Caco-2 (cell line): ENCODE measurements at places on chromosomes 1 and 21. TPM values are rescaled to one million over a fixed set of nuclear protein-coding genes. Genes with fewer than 3 reads are reported as not detected.

- peak overlapping the region; percentile 67 for H3K27ac ChIP-seq
- H3K27me3 ChIP-seq: no peaks in the 10 kb centered on the region
- H3K4me1 ChIP-seq: peaks cover 15% of the 10 kb centered on the region
- DNase-seq: peak; percentile 42
- H3K36me3 ChIP-seq: no peaks in the 10 kb centered on the region
- no peak overlapping the region for H3K4me3 ChIP-seq
These were observed 10.7 kb downstream of the FOXO6 start for GRCh38 chr1:41371630-41372599.

DNA sequence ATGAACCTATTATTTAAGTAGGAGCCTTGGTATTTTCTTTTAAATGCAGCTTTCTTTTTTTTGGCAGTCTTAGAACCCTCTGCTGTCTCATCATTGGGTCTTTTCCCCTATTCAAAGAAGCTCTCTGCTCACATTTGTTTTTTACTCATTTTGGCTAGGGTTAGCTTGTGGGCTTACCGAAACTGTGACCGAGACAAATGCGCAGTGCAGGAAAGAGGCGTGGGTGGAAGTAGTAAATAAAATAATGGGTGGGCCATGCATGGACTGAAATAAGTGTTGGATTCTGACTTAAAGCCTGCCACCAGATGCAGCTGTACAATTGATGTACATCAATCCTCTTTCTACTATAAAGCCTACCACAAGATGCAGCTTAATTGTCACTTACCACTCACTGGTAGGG lies 14.7 kb downstream of the XPR1 start:
- H3K27ac ChIP-seq: no peak overlapping the region
- DNase-seq: no peak
- no peaks in the 10 kb centered on the region for H3K36me3 ChIP-seq

DNA sequence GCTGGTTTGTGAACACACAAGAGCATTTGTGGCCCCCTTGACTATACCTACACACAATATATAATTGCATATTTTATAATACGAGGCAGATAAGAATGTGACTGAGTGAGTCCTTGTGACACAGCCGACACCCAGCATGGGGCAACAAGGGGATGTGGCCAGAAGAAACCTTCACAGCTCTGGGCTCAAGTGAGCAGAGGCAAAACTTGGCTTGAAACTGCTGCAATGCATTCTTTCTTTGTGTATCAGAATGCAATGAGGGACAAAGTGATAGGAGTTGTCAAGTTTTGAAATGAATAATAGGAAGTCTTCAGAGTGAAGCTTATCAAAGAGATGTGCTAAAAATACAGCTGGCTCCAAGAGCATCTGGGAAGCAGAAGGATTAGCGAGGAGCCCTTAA lies 124.0 kb upstream of the C8B start:
- H3K27me3 ChIP-seq: no peaks in the 10 kb centered on the region
- no peak for DNase-seq

The SELP gene
- not detected in 2 replicates for total RNA-seq

DNA sequence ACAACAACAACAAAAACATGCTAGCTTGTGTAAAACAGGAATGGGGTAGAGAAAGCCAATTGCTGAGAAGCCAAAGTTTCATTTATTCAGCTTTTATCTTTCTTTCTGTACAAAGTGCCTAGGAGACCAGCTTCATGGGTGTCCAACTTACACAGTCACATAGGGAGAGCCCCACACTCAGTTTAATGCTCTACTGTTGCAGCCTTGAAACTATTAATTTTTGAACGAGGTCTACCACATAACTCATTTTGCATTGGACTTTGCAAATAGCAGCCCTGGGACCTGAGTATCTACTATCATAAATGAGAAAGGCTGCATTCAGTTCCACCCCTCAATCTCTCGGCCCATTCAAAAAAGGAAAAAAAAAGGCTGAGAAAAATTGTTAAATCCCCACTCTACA lies 98.8 kb downstream of the ZNF644 start:
- no peaks in the 10 kb centered on the region for H3K36me3 ChIP-seq
- H3K4me3 ChIP-seq: no peak overlapping the region
- no peak for DNase-seq
- H3K4me1 ChIP-seq: peaks cover 21% of the 10 kb centered on the region

DNA sequence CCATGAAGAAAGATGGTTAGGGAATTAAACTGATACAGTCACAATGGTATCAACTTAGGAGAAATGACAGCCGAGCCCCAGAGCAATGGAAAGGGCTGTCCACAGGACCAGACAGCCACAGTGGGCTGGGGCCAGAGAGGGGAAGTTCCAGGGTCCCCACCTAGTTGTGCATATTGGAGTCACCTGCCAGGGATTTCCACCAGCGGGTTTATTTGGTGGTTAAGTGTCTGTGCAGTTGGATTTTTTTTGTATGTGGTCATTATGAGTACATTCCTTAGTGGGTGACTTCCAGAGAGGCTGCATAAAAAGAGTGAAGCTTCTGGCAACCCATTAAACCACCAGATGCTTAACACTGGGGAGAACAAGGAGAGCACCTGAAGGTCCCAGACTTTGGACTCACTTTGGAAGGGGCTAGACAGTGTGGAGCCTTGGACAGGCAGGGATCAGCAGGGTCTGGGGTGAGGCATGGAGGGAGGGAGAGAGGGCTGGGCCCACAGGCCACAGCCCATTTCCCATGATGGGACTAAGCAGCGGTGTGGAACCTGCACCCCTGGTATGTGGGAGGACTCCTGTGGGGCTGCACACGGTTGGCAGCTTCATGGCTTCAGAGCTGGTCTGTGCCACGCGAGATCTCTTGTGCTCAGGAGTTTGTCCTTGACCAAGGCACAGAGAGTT lies 7.8 kb upstream of the PTTG1IP start:
- peak overlapping the region; percentile 57 for H3K27ac ChIP-seq
- H3K36me3 ChIP-seq: no peaks in the 10 kb centered on the region
- peaks cover 14% of the 10 kb centered on the region for H3K4me1 ChIP-seq
- no peak overlapping the region for H3K4me3 ChIP-seq
- H3K27me3 ChIP-seq: no peaks in the 10 kb centered on the region

DNA sequence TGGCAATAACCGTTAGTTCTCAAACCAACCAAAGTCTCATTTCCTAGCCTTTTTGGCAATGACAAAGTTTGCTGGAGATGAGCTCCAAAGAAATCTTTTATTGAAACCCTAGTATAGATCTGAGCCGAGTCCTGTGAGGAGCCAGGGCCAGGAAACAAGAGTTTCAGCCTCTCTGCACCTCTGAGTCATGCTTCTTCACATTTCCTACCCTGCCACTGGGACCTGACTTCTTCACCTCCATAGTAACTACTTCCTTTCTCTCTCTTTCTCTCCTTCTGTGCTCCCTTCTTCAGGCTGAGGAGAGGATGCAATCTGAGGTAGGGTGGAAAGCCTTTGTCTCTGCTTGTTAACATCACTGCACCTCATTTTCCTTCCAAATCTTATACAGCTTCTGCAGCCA lies 38.7 kb upstream of the IPO9 start:
- no peaks in the 10 kb centered on the region for H3K36me3 ChIP-seq
- no peak for DNase-seq
- no peaks in the 10 kb centered on the region for H3K27me3 ChIP-seq
- no peak overlapping the region for H3K27ac ChIP-seq
